Fibroblast of the aortic adventitia (primary cell): ENCODE measurements at places on chromosomes 7 and 10.

- DNase-seq: no peak
Observed at GRCh38 chr7:18390535-18390907, 105.0 kb upstream of the HDAC9 start.

- DNase-seq: peak; percentile 52
Observed at GRCh38 chr10:120586471-120586872, 129.4 kb downstream of the PLPP4 start.

DNA sequence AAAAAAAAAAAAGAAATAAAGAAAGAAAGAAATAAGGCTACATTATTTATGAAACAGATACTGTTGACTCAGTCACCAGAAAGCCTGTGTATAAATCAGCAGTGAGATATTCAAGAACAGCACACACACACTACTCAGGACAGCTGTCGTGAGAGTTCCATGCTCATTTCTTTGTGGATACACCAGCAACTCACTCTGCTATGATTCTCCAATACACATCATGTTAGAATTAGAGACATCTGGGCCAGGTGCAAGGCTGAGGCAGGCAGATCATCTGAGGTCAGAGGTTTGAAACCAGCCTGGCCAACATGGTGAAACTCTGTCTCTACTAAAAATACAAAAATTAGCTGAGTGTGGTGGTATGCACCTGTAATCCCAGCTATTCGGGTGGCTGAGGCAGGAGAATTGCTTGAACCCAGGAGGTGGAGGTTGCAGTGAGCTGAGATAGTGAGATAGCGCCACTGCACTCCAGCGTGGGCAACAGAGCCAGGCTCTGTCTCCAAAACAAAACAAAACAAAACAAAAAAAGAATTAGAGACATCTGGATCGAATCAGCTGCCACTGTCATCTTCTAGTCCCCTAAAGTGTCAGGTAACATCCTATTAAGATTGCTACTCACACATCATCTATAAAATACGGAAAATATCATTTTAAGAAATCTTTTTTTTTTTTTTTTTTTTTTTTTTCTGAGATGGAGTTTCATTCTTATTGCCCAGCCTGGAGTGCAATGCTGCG is 11.2 kb upstream of the NUPR2 start:
- no peak for DNase-seq

GRCh38 chr7:116802746-116803152 is 59.6 kb upstream of the CAPZA2 start:
- peak; percentile 67 for DNase-seq

DNA sequence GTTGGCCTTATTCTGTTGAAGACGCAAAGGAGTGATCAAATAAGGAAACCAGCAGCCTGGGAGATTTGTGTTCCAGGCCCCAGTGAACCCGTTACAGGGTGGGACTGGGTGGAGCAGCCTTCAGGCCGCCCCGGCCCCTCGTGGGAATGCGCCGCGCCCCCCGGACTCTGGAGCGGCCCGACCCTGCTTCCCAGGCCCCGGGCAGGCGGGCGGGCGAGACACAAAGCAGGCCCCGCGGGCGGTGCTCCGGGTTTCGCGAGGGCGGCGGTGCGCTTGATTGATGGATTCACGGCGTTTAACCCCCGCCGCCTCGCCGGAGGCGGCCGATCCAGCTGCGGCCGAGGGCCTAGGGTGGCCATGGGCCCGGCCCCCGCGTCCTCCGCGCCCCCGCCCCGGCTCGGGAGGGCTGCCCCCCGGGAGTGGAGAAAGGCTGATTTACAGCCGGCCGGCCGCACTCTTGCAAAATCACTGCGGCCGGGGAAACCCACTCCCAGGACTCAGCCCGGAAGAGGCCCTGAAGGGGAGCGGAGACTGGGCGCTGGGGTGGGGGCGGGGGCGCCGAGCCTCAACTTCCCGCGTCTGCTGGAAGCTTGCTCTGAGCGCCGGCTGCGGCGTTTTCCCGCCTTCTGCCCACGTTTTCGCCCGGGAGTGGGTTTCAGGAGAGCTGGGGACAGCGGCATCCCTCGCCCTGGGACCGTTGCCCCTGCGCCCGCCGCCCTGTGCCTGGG is 299.6 kb upstream of the NFE2L3 start:
- DNase-seq: no peak

GRCh38 chr7:135147341-135147898 is 452 bp upstream of the TMEM140 start:
- DNase-seq: peak; percentile 76

- no peak for DNase-seq
Observed at GRCh38 chr7:45610019-45610418, 35.9 kb downstream of the ADCY1 start.

- peak; percentile 88 for DNase-seq
Observed at GRCh38 chr10:132065491-132066105, at the start of gene JAKMIP3. Gene JAKMIP3, plus strand, starts transcription at chr10:132065946. Its CDS starts 38,863 bp downstream, at chr10:132104809.

DNA sequence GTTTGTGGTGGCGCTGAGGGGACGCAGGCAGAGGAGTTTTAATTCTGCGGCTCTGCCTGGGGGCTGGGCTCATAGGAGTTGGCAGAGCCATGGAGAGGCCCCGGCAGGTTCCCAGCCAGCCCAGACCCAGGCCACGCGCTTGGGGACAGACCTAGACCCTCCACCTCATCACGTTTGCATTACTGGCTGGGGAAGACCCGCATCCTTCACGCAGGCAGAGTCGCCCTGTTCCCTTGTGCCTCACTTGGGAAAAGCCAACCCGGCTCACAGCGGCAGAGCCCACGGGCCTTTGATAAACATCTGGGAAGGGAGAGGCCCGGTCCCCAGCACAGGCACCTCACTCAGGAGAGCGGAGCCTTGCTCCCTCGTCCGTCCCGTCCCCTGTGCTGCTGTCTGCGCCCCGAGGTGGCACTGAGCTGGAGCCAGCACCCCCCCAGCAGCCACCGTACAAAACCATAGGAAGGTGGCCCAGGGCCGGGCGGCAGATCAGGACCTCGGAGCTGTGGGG is 112.8 kb downstream of the CYTH3 start:
- no peak for DNase-seq

GRCh38 chr10:84948644-84949043 is 620.3 kb downstream of the CCSER2 start:
- no peak for DNase-seq

DNA sequence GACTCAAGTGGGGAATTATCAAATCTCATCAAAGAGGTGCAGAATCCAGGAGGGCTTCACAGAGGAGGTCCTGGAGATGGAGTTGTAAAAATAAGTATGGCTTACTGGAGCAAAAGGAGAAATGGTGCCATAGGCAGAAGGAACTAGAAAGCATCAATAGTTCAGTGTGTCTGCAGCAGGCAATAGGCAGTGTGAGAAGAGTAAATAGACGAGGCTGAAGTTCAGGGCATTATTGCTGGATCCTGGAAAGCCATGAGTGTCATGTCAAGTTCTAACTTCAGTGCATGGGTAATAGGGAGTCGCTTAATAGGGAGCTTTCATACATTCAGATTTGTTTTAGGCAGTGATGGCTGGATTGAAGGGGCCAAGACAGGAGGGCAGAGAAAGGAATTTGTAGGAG is 39.3 kb downstream of the CYP26A1 start:
- DNase-seq: no peak

DNA sequence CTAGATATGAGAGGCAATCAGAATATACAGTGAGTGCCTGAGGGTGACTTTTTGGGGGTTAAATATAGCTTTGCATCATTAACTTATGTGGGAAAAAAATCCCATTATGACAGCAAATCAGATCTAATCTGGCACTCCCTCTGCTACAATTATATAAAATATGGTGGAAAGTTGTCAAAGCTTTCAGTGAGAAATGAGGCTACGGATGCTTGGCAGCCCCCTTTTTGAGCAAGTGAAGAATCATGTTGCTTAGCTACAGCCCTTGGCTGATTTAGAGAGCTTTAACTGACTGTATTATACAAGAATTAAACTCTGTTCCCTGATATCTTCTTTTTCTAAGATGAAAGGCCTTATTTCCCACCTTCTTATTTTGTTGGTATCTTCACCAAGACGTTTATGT is 57.4 kb downstream of the GPR158 start:
- no peak for DNase-seq

GRCh38 chr10:132666705-132667341 is 119.1 kb downstream of the NKX6-2 start:
- DNase-seq: peak; percentile 6

GRCh38 chr10:5243521-5243987 is 46.9 kb downstream of the AKR1C4 start:
- no peak for DNase-seq

- no peak for DNase-seq
Observed at GRCh38 chr10:21172930-21173801, 276.1 kb upstream of the NEBL start.

DNA sequence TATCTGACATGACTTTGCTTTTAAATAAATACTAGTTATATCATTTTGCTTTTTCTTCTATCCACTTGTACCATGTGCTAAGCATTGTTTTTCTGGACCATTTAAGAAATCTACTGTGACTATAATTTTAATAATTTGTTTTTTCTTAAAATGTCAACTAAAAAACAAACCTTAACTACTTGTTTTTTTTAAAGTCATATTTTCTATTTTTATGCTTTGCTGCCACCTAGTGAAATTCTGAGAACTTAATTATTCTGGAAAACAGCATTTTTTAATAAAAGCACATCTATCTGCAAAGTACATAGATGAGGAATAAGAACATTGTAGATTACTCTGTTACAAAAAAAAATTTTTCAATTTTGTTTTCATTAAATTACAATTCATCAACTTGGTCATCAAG is 47.4 kb downstream of the ORC5 start:
- peak; percentile 60 for DNase-seq

DNA sequence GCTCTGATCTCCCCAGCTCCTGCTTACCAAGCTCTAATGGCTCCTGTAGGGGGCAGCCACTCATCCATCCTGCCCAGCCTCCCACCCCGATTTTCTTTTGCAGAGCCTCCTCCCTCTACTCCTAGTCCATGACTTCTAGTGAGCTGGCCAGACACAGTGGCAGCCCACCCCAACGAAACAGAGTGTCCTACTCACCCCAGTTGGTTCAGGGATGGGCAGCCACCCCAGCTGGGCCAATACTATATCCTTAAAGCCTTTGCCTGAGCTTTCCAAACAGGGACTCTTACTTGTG is 77.1 kb downstream of the GRID1 start:
- DNase-seq: no peak

GRCh38 chr7:133436014-133436428 is 183.1 kb downstream of the EXOC4 start:
- peak; percentile 96 for DNase-seq

DNA sequence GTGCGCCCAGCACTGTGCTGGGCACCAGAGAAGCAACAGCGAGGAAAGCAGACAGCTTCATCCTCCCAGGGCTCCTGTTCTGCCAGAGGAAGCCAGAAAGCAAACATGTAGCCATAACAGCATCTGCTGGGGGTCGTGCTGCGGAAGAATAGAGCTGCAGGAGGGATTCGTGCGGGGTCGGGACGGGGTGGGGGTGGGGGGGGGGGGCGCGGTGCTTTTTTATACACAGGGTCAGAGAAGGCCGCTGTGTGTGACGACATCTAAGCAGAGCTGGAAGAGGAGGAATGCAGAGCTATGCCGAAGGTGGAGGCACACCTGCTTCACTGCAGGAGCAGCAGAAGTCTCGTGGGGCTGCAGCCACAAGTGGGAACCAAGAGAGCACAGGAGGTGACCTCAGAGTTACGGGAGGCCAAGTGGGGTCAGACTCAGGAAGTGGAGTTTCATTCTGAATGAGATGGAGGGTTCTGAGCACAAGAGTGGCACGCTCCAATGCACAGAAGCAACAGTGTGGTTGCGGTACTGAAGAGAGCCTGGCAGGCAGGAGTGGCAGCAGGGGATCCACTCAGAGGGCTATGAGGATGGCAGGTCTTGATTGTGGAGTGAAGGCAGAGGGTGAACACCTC is 11.1 kb downstream of the PKD1L1 start:
- DNase-seq: no peak

- peak; percentile 45 for DNase-seq
Observed at GRCh38 chr7:15558756-15559155, 3.1 kb downstream of the AGMO start.

GRCh38 chr10:101226491-101227428 is 2.5 kb downstream of the LBX1 start:
- DNase-seq: no peak

- DNase-seq: no peak
Observed at GRCh38 chr10:16947069-16947468, 129.8 kb upstream of the RSU1 start.

DNA sequence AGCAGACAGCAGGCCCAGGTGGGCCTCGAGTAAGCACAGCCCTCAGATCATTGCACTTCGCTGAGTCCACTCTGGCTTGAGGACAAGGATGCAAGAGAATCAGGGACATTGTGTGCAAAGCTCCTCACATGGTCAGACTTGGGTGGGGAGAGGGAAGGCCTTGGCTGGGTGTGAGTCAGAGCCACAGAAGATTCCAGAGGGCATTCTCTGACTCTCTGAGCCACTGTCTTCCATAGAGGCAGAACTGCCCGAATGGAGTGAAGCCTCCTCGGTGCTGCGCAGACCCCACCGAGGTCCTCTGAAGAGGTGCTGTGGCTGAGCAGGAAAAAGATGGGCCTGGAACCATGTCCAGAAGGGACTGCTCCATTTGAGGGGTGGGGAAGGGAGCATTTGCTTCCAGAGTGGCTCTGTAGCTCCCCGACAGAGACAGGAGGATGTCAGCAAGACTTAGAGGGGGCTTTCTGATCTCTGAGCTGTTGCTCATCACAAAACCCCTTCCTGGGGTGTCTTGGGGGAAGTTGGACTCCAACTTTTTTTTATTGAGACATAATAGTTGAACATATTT is 120.8 kb downstream of the PTPN20 start:
- peak; percentile 63 for DNase-seq

GRCh38 chr7:129550693-129551360 is 48.5 kb downstream of the SMKR1 start:
- DNase-seq: no peak

DNA sequence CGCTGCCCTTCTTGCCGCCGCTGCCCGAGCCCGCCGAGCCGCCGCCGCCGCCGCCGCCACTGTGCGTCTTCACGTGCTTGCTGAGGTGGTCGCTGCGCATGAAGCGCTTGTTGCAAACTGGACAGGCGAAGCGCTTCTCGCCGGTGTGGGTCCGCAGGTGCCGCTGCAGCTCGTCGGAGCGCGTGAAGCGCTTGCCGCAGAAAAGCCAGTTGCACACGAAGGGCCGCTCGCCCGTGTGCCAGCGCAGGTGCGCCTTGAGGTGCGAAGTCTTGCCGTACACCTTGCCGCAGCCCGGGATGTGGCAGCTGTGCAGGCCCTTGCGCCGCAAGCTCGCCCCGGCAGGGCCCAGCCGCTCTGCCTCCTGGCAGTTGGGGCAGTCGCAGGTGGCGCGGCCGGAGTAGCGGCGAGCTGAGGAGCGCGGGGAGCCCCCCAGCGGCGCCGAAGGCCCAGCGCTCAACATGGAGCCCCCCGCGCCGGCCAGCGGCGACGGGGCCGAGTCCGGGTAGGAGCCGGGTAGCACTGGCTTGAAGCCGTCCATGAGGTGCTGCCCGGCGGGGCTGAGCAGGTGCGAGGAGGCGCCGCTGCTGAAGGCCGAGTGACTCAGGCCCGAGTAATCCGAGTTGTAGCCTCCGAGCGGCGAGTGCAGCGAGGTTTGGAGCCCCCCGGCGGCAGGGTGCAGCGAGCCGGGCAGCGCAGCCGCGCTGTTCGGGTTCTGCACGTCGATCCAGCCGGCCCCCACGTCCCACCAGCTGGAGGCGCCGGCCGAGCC is 2.1 kb downstream of the SP8 start:
- DNase-seq: no peak
